ENCODE measurements at places on chromosomes 7 and 10. TPM values are rescaled to one million over a fixed set of nuclear protein-coding genes. Genes with fewer than 3 reads are reported as not detected.

- DNase-seq = no peak
Observed at GRCh38 chr7:99752356-99752755, 17.4 kb upstream of the CYP3A7 start.

GRCh38 chr7:149459540-149460452, 1.1 kb downstream of the ZNF777 start:
- no peak for DNase-seq

CPXM2 gene
- polyA plus RNA-seq = not detected

DNA sequence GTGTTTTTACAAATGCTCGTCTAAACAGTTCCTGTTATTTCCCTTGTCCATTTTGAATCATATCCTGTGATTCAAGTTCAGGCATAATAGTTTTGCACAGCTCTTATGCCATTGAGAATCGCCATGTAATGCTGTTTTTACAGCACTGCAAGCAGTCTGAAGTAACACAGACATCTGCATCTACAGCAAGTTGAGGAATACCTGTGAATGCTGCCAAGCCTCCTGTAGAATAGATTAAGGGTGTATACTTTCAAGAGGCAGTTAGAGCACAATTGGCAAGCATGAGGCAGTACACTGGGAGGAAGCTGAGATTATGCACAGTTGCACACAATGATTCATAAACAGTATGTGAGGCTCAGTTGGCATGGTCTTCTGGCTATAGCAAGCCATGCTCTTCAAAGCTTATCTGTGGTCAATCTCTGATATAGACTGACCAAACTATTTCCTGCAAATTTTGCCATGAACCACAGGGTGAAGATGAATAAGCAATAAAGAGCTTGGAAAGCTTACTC, 121.9 kb upstream of the AKR1E2 start:
- DNase-seq = no peak

DNA sequence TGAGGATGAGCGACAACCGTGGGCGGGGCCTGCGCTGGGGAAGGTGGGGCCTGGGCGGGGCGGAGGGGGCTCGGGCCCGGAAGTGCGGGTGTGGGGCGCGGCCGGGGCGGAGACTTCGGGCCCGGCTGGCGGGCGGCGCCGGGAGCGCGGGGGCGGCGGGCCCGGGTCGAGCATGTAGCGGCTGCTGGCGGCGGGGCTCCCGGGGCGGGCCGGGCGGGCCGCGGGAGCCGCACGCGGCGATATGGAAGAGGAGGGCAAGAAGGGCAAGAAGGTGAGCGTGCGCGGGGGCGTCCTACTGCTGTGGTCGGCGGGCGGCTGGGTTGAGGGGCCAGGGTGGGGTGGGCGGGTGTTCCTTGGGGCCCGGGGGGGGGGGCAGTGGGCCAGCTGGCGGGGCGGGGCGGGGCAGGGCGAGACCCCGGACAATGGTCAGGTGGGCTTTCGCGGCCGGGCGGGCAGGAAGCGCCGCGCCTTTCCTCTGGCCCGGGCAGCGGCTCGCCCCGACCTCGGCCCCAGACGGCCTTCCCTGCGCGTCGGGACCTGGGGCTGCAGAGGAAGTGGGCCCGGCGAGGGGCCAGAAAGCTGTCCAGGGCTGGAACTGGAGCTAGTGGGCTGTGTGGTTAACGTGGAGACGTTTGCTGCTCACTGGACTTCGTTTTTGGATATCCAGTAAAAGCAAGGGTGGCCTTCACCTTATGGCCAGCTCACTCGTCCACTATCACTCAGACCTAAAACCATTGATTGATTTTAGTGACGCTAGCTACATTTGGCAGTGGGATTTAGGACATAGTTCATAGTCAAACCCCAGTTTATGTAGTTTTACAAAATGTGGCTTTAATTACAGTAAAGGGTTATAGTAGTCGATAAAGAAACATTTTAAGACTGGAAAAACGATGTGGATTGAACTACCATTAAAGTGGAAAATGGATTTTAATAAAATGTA, at the start of gene CCM2:
Gene CCM2, plus strand, starts transcription at position 109 of the 940 bp plus-strand sequence. Its CDS starts 133 bp downstream, at position 242.
- DNase-seq = no peak

DNA sequence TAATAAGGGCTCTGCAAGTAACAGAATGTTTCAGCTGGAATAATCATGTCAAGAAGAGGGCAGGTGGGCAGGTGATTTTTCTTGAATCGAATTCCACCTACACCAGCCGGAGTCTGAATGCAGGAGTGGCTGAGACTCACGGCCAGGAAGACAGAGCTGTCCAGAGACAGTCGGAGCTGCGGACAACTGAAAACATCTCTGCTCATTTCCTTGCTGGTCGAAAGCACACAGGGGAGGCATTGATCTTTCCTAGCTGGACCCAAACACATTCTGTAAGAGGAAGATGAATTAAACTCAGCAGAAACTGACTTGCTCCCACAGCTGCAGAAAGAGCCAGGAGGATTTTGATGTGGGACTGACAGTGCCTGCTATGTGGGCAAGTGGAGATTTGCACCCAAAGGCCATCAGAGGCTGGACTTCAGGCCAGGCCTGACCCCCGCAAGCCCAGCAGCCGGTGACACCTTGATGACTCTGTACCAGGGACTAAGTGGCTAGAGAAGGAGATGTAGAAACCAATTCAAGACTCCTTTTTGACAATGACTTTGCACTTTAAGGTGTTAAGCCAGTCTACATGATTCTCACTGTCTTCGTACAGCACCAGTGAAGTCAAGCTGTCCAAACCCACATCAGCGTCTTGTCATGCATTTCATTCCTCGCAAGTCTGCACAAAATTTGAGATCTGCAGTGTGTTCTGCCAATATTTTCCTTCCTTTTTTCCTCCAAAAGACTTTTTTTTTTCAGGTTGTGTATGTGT, 169.4 kb downstream of the TEX36 start:
- no peak for DNase-seq

DNA sequence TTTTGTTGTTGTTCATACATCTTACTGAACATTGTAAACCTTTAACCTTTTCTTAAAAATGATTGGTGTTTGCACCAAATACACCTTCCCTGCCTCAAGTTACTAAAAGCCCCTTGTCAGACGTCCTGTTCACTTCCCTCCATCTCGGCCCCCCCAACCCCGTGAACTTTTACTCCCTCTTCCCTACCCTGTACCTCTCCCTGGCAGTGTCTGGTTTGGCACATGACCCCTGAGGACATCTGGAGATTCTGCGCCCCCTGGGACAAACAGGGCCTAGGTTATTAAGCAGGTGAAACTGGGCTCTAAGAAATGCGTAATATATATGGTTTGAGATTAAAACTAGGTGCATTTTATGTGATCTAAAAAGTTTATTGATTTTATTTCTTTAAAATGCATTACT, 1.4 kb downstream of the PPP2R2D start:
- DNase-seq = no peak

DNA sequence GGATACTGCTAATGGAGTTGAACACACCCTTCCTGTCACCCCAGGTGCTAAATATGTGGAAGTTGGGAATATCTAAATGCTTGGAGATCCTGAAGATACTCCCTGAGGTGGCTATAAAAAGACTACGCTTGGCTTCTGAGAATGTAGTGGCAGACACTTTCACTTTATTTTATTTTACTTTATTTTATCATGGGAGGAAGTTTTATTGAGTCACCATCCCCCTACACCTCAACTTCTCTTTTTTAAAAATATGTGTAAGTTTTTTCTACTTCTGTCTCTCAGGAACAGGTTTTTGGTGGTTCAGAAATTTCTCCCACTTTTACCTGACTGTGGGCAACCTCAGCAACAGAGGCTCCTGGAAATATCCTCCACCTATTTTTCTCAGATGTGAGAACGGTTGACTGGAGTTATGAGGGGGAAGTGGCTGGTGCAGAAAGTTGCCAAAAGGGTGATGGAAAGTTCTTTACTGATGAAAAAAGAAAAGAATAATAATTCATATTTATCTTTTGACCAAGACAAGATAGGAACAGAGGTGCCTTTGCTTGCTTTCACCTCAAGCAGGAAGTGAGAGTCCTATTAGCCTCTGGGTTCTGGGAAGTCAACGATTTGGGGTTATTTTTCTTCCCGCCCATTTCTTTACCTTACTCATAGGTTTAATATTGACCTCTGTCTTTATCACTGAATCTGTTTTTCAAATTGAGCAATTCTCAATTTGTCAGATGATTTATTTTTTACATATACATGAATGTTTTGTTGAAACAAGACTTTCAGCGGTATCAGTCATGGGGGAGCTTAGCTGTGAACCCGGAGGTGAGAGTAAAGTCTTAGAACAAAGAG, 103.6 kb downstream of the AHR start:
- DNase-seq = no peak

WNT2 gene
- polyA plus RNA-seq = not detected

DNA sequence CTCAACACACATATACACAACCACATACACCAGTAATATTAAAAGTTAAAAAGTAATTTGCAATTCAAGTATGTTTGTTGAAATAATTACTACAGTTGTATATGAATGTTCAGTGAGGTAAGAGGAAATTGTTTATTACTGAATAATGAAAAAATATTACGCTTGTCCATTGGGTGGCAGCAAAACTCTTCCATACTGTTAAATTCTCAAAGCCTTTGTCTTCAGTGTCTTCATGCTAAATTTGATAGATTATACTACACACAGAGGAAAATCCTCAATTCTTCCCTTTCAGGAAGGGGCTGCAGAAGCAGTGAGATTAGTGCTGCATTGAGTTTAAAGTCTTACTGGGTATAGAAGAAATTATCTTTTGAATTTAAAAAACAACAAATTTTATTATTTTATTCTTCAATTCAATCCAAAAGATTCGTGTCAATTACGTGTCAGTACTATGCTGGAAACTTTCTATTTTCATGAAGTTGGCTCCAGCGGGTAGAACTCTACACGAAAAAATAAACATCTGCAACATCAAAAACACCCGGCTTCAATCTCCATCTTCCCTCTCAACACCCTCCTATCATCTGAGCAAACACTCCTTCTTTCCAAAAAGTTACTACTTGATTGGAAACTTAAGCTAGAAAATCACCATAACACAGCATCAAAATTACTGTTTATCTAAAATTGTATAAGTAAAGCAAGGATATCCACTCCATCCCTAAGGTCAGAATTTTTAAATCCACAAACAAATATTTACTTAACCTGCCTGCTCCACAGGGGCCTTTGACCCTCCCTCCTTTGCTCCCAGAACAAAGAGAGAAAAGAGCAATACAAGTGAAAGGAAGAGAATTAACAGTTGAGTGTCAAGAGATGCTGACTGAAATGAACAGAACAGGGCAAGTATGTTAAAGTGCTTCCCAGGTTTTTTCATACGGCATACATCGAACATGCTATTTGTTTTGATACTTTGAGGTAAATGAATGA, 37.0 kb upstream of the TES start:
- DNase-seq = peak; percentile 55

GRCh38 chr10:14009371-14010100, 321.2 kb downstream of the FRMD4A start:
- no peak for DNase-seq

DNA sequence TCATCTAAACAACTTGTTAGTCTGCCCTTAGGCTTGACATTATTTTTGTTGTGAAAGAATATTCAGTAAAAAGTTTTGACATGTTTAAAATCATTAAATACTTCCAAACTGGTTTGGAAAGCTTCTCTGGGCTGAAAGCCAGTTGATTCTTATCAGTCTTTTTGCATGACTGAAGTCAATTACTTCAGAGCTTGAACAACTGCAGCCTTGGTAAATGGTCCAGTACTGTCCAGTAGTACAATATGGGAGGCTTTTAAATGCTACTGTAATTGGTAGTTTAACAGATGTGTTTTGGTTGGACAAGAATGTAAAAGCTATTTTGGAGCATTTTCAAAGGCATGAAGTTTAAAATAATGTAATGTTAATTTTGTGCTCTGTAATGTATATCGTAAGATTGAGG, 103.4 kb downstream of the SDK1 start:
- DNase-seq = no peak

DNA sequence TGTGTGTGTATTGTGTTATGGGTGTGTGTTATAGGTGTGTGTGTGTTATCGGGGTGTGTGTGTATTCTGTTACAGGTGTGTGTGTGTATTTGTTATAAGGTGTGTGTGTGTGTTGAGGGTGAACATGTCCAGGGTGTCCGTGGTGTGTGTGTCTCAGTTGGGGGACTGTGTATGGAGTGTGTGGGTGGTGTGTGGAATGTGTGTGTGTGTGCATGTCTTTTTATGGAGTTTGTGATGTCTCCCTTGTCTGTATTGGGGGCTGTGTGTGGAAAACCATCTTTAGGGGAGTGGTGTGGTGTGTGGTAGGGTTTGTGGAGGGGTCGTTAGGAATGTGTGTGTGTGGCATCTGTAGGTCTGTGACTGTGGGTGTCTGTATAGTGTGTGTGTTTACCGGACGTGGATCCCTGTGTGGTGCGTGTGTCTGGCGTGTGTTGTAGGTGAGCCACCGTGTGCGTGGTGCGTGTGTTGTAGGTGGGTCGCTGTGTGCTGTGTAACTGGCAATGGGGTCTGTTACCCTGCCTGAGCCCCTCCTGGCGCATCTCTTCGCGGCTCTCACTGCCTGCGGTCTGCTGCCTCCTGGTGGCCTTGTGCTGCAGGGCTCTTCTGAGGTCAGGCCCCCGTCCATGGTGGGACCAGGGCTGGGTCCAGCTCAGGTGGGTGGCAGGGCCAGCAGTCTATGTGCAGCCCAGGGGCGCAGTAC, 61.7 kb downstream of the PALD1 start:
- DNase-seq = peak; percentile 17

DNA sequence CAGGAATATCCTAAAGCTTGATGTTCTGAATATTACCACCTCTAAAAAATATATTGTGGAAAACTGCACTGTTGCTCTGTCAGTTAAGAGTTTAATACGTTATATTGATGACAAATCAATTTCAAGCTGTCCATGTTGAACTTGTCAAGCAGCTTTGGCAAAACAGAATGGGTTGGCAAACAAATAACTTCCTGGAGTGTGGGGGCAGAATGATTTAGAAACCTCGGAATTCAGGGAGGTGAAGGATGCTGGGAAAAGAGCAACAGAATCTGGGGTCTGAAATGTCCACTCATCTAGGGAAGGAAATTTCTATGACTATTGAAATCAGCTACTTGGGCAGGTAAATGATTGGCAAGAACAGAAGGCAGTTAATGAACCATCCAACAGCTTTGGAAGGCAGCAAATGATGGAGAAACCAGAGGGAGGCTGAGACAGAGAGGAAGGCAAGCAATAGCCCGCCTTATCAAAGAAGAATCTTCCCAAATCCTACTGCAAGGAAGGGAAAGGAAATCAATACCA, 95.1 kb upstream of the PALS2 start:
- DNase-seq = no peak

GRCh38 chr7:133434246-133434865, 181.5 kb downstream of the EXOC4 start:
- DNase-seq = peak; percentile 4

DNA sequence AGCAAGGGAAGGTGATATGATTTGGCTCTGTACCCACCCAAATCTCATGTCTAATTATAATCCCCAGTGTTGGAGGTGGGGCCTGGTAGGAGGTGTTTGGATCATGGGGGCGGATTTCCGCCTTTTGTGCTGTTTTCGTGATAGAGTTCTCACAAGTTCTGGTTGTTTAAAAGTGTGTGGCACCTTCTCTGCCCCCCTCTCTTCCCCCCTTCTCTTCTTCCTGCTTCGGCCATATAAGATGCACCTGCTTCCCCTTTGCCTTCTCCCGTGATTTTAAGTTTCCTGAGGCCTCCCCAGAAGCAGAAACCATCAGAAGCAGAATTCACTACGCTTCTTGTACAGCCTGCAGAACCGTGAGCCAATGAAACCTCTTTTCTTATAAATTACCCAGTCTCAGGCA, 21.1 kb downstream of the BTRC start:
- no peak for DNase-seq

Measured in naive B cell (primary cell).